ENCODE measurements at places on chromosomes 7 and 10.

GRCh38 chr10:75097666-75098285 is 13.7 kb upstream of the SAMD8 start:
- DNase-seq, result no peak

GRCh38 chr10:13700473-13701144 is 113.8 kb downstream of the PRPF18 start:
- no peak for DNase-seq

GRCh38 chr7:153838591-153838990 is 213.6 kb upstream of the DPP6 start:
- DNase-seq, result no peak

DNA sequence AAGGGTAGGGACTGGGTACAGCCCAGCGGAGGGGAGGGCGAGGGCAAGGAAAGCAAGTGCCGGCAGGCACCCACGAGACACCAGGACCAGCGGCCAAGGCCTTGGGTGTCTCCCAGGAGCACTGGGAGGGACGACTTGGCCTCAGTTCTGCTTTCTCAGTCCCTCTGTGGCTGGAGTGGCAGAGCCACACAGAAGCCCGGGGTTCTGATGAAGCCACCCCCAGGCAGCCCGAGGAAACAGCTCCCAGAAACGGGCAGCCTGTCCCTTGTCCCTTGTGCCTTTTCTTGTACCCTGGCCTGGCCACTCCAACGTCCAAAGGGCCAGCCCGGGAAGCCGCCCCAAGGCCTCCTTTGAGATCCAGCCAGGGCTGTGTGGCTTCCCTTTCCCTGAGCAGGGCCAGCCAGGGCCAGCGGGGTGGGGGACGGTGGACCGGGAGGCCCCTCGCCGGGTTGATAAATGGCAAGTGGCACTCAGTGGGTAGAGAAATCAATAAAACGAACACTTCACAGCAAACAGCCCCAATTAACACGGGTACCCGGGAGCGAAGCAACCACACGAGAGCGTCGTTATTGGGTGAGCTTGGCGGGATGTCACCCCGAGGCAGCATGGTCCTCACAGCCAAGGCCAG is 69.8 kb upstream of the GNA12 start:
- no peak for DNase-seq

DNA sequence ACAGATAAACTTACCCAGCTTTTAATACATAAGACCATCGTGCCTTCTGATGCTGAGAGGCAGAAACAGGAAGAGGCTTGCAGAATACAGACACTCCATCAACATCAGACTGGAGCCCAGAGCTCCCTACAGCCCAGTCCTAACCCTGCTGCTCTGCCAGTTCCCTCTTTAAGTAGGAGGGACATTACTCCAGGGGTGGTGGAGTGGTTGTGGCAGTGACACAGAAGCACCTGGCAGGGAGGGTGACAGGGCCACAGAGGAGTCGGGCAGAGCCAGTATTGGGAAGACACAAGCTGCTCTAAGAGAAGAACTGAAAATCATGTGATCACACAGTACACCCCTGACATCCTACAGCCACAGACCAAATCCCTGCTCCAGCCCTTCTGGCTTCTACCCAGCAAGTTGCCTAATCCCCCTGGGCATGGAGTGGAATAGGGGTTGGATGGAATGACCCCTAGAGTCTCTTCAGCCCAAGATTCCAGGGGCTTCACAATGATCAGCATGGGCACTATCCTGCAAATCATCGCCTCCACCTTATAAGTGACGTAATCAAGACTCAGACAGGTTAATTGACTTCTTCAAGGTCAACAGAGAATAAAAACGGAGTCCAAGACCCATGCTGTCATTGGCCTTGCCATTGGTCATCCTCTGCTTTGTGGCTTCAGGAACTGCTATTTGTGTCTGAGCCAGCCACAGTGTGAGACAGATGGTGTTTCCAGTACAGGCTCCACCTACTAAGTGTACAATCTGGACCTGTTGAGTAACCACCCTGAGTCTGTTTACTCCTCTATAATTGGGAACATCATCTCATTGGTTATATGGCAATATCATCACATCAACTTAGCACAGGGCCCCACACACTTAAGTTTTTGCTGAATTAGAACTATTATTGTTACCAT is 61.1 kb upstream of the ZMIZ1 start:
- no peak for DNase-seq

- DNase-seq, result no peak
Measured at GRCh38 chr10:91023700-91024398, 103.0 kb upstream of the ANKRD1 start.

DNA sequence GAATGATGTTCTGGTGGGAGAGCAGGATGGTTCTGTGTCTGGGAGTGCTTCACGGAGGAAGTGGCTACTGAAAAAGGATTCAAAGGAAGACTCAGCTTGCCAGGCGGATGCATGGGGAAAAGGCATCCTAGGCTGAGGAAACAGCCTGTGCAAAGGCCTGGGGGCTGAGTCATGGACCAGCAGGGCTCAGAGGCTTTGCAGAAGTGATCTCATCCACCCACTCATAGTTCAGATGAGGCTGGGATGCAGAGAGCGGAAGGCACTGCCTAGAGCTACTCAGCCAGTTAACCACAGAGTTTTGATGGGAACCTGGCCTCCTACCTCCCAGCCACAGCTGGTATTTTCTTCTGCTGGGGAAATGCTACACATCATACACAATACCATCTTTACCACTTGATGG is 15.8 kb upstream of the ADAMTS14 start:
- peak; percentile 49 for DNase-seq

DNA sequence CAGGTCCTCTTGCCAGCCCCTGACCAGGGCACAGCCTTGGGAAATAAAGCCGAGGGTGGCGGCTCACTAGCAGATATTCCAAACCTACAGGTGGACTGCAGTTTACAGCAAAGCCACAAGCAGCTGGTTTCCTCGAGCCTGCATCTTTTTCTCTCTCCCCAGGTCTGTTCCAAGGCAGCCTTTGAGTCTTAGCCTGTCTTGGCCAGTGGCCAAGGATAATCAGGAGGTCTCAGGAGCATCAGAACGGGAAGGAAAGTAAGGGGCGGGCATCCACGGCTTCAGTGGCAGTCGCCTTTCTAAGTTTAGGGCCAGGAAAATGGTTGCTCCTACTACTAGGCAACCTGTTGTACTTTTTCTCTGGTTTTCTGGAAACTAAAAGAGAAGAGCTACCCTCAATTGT is 219.7 kb upstream of the ZMIZ1 start:
- DNase-seq, result no peak

All from GM12892 (cell line).